ENCODE measurements at places on chromosomes 1 and 21.

- no peak for DNase-seq
These were observed 161.6 kb upstream of the VAMP3 start for GRCh38 chr1:7609311-7609994.

DNA sequence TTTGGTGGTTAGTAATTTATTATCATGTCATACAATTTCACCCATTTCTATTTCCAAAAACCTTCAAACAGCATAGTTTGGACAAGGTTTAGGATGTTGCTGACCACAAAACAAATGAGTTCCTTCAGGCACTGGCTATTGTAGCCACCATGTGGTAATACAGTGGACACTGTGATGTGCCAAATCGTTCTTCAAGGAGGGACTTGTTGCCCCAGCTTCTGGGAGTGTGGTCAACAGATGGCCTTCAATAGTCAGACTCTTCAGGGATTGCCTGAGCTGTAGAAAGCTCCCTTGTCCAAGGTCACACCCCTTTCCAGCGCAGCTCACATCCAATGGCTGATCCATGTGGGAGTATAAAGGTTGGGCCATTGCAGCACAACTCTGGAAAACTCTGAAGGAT, 2.6 kb downstream of the PDE4B start:
- DNase-seq = no peak

DNA sequence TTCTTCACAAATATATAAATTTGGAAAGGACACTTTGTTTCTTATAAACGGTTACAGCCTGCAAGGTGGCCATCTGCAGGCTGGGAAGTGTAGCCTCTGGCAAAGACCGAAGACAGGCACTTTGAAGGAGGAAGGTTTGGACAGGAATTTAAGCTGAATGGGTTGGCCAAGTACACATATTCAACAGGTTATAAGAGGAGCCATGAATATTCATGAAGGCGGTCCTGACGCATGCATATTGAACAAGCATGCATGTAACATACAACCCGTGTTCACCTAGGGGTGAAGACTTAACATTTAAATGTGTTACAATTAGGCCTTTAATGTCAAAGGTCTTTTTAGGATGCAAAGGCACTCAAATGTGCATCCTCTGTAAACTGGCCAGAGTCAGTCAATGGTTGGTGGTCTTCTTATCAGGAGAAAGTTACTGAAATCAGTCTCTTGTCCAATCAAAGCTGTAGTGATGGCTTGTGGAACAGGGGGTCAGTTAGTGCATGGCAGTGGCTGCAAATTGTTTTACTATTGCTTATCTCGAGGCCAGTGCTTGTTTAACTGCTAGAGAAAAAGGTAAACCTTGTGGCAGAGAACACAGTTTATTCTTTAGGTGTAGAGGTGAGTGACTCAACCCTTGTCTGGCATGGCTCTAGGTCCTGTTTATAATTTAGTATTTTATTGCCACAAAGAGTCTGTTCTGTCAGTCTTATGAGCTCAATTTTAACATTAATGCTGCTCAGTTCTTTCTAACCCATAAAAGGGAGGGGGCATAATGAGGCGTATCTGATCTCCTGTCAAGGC, 70.3 kb upstream of the F3 start:
- DNase-seq = no peak

- DNase-seq = peak; percentile 98
These were observed 107.3 kb downstream of the NMNAT2 start for GRCh38 chr1:183310753-183311479.

DNA sequence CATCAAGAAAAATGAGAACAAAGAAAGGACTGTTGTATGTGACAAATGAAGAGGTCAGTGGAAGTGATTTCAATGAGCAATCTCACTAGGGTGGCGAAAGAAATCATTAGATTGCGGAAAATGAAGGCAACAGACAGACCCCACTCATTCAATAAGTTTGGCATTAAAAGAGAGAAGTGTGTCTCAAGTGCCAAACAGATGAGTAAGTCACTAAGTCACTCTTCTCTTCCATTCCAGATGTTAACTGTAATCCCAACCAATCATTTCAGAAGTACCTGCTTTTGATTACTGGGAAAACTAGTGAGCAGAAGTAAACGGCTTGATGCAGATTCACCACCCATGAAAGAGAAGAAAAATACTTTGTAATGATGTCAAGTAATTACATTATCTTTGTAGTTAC, 144.3 kb upstream of the PRMT6 start:
- DNase-seq = no peak

- peak; percentile 63 for DNase-seq
These were observed 2.9 kb downstream of the LMO4 start for GRCh38 chr1:87331365-87332241.

DNA sequence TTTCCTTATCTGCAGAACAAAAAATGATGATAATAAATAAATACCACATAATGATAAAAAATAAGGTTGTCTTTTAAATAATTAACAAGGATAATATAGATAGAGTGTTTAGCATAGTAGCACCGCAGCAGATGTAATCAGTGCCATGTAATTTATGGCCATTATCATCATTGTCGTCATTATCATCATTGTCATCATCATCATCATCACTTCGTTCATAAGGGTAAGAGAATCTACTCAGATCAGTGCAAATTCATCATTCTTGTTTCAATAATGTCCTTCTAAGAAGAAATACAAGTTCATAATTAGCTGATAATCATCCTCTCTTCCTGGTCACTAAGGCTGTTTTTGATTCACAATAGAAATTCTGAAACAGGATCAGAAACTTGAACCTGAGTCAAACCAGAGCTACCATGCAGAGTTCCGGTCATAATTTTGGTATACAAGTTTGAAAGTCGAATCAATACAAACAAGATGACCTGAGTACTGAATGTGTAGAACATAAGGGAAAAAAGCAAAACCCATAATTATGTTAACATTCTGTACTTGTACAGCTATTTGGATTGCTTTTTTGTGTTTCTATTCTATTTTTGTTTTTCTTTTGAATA, 172.0 kb downstream of the LRRC40 start:
- no peak for DNase-seq

DNA sequence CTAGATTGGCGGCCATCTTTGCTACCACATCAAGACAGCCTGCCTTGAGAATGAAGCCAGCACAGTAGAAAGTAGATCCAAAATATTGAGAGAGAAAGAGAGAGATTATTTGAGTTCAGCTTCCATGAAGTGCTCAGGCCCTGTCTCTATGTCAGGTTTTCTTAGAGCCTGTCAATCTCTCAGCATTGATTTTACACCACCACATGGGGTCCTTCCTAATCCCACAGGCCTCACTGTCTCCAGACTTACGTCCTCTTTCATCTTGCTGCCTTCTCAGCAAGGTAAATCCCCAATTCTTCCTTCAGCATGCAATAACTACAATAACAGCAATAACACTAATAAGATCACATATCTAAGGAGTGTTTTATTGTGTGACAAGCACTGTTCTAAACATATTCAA, 21.0 kb downstream of the DYNLT5 start:
- DNase-seq = no peak

DNA sequence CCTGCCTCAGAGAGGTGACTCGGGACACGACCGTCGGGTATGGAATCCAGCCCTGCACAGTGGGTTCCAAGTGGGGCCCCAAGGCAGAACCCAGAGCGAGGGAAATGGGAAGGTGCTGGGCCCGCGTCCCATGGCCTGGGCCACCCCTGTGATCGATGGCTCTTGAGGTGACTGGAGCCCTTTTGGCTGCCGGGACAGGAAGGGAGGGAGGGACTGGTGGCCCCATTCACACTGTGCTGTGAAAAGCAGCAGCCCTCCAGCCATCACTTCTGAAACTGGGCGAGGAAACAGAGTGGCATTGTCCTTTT, 110.4 kb upstream of the IFFO2 start:
- DNase-seq = no peak

- no peak for DNase-seq
These were observed 11.6 kb upstream of the TNFSF18 start for GRCh38 chr1:173062150-173062938.

DNA sequence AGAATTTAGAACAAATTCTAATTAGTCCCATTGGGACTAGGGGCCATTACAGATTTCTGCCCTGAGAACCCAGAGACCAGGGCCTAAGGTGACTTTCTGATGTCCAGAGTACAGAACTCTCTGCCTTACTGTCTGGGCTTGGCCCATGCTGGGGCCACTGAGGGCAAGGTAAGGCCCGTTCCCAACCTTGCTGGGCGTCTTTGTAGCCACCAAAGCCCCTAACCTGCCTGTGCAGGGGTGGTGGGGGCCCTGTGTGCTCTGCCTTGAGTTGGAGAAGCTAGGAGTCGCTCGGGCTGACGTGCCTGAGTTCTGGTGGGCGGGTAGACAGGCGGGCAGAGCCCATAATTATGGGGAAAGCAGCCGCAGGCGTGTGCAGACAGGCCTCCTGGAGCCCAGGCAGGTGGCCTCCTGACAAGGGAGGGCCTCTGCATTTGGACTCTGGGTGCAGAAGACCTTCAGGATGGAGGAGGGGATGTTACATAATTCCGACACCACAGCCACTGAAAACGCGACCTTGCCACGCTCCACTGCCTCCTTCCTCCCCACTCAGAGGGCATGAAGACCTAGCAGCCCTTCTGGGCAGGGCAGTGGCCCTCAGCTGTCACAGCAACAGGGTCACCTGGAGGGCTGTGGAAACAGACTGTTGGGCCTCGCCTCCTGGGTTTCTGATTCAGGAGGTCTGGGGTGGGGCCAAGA, 239.9 kb upstream of the TMEM51 start:
- DNase-seq = no peak

- DNase-seq = no peak
These were observed 16.8 kb upstream of the MARK1 start for GRCh38 chr1:220511179-220511578.

DNA sequence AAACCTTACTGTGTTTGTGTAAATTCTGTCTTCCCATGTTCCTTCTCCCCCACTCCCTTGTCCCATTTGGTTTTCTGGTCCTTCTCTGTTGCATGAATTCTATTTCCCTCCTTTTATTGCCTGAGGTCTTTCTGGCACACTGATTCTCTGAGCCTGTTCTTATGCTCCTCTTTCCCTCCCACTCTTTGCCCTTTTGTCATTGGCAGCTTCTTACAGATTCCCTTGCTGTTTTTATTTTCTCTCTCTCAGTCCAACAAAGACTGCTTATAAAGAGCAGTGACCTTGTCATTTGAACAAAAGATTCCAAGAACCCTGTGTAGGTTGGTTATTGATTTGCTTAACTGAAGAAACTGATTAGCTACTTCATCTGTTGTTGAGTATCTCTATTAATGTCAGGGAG, 49.7 kb downstream of the GPR52 start:
- no peak for DNase-seq

GRCh38 chr1:24556414-24556795, 518 bp downstream of the NCMAP start:
- no peak for DNase-seq

- DNase-seq = no peak
These were observed 4.5 kb upstream of the PRAMEF12 start for GRCh38 chr1:12769031-12769430.

DNA sequence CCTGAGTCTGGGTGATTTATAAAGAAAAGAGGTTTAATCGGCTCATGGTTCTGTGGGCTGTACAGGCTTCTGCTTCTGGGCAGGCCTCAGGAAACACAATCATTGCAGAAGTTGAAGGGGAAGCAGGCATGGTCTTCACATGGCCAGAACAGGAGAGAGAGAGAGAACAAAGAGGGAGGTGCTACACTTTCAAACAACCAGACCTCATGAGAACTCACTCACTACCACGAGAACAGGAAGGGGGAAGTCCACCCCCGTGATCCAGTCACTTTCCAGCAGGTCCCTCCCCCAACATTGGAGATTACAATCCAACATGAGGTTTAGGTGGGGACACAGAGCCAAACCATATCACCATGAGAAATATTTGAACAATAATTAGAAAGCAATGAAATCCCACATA, 222.9 kb downstream of the FAM72C start:
- no peak for DNase-seq

GRCh38 chr21:37128076-37128475, 55.0 kb downstream of the TTC3 start:
- DNase-seq = no peak

DNA sequence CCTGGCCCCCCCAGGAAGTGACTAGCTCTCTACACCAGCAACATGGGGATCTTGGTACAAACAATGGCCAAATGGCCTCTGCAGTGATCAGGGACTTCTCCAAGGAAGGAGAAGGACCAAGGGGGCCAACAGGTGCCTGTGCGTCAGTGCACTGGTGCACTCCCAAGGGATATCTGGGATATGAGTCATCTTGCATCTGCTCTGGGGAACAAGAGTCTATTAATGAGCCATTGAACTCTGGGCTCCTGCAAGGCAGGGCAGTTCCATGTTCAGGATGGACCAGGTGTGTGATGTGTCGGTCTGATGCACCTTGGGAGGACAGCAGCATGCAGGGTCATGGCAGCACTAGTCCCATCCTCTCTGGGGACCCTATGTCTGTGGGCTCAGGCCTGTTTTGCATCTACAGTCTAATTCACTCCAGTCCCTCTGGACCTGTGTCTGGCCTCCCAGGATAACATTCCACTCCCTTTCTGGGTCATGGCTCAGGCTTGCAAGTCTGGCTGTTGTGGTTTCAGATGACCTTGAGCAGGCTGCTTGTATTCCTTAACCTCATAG, 125.3 kb downstream of the TRABD2B start:
- peak; percentile 80 for DNase-seq

GRCh38 chr1:108154314-108154713, 45.8 kb downstream of the SLC25A24 start:
- DNase-seq = no peak

DNA sequence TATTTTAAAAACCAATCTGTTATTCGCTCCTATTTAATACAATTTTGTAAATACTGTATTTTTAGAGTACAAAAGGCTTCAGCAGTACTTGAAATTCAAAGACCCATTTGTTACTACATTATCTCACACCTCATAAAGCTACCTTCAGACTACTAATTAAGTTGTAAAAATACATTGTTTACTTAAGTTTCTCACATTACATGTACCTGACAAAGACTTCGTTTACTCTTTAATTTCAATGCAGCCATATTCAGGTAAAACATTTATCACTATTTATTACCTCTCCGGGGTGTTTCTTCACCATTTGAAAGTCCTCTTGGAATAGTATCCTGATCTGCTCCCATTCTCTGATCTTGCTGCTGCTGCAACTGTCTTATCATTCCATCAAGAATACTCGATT, 55.2 kb downstream of the BRWD1 start:
- no peak for DNase-seq

GRCh38 chr1:228394571-228395394, 11.9 kb downstream of the TRIM11 start:
- DNase-seq = no peak

- DNase-seq = no peak
These were observed 49.9 kb upstream of the KCNH1 start for GRCh38 chr1:211183747-211184313.

- peak; percentile 20 for DNase-seq
These were observed 694 bp downstream of the ZBTB7B start for GRCh38 chr1:155003227-155003765.

- no peak for DNase-seq
These were observed 245.9 kb upstream of the SGIP1 start for GRCh38 chr1:66288048-66288447.

DNA sequence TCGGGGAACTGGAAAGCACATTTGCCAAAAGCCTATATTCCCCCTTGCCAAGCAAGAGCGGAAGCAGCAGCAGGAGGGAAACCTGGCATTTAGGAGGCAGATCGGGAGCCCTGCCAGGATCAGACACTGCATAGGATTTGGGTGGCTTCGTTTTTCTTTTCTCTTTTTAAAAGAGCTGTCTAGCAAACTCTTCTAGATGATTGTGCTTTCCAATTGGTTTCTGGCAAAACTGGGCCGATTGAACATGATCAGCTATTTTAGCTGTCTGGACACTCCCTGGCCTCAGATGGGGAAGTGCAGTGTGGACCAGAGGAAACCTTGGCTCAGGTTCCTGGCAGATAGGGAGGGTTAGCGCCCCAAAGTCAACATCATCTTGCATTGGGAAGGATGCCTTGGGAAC, 414.0 kb upstream of the KAZN start:
- no peak for DNase-seq
